Fibroblast of skin of right biceps (primary cell): ENCODE measurements at places on chromosomes 3 and 15.

GRCh38 chr3:156547637-156548036, 7.3 kb downstream of the SSR3 start:
- no peak for DNase-seq

DNA sequence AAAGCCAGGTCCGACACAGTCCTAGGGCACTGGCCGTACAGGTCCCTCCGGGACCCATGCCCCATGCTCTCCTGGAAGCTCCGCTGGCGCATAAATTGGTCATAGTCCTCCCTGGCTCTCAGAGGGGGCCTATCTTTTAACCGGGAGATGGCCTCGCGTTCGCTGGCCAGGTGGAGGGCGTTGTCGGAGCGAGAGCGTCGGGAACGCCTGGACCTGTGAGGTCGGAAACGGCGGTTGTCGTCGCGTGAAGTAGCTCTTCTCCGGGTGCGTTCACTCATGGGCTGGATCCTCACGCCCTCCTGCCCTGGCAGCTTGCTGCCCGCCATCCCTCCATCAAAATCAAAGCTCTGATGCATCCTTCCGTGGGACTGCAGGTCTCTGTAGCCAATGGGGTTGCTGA, 76.0 kb upstream of the PSMD6 start:
- no peak for DNase-seq

DNA sequence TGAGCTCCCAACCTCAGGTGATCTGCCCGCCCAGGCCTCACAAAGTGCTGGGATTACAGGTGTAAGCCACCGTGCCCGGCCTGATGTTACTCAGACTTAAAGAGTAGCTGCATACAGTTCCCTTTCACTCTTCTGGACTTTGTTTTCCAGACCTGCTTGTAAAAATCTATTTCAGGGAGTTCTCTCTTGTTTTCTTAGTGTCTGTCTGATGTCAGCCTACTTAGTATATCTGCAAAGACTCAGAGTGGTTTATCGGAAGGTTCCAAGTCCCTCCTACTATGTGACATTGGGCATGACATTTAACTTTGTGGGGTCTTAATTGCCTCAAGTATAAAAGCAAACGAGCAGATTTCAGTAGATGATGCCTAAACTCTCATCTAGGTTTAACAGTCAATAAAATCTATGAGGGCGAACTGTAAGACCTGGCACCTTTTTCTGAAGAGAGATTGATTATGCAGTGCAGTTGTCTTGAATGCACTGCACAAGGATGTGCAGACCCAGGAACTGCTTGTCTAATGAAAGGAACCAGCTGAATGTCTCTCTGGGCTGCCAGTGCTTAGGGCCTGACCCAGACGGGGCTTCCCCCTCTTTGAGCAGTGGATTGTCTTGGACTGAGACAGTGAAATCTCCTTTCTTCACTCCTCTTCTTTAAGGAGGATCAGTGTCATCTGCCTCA, 301.4 kb downstream of the PTPRG start:
- DNase-seq: no peak

- no peak for DNase-seq
Observed at GRCh38 chr3:158731486-158731885, 771 bp downstream of the RARRES1 start.

DNA sequence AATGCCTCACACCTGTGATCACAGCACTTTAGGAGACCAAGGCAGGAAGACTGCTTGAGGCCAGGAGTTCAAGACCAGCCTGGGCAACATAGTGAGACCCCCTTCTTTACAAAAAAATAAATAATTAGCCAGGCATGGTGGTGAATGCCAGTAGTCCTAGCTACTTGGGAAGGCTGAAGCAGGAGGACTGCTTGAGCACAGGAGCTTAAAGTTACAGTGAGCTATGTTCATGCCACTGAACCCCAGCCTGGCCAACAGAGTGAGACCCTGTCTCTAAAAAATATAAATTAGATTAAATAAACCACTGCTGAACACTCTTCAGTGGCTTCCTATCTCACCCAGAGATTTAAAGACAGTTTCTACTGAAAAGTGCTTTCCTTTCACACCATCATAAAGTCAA, 6.2 kb downstream of the IFT80 start:
- DNase-seq: no peak

- peak; percentile 28 for DNase-seq
Observed at GRCh38 chr3:146536681-146537080, 7.7 kb downstream of the PLSCR1 start.

GRCh38 chr15:64070106-64070505, 23.5 kb downstream of the CIAO2A start:
- no peak for DNase-seq

DNA sequence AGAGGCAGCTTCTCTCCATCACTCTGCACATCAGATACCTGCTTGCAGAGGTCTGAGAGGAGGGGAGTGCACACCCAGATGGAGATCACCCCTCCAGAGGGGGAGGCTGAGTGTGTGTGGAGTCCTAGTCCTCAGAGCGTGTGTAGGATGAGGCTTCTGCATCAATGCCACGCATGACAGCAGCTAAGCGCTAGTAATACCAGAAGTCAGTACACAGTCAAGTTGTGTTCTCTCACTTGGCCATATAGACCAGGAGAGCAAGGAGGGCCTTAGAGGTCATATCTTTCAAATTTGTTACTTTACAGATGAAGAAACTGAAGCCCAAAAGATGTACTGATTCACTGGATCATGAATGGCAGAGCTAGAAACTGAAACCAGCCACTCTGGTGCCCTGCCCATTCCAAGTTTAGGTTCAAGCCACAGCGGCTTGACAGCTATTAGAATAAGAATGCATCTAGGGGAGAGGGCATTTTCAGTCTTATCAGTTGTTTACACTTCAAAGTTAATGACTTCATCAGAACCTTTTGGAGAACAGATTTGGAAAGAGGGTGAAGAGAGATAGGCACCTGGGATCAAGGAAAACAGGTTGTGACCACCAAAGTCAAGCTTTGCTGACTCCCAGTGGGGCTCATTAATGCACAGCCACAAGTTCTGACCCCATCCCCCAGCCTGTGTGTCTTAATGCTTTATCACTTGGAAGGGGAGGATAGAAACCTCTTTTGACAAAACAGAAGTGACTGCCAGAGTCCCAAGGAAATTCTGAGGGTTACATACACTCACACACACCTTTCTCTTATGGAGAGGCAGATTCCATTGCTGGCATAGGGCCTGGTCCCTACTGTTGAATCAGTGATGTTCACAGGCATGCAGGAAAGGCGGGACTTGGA, 310.3 kb downstream of the CHST2 start:
- DNase-seq: no peak

DNA sequence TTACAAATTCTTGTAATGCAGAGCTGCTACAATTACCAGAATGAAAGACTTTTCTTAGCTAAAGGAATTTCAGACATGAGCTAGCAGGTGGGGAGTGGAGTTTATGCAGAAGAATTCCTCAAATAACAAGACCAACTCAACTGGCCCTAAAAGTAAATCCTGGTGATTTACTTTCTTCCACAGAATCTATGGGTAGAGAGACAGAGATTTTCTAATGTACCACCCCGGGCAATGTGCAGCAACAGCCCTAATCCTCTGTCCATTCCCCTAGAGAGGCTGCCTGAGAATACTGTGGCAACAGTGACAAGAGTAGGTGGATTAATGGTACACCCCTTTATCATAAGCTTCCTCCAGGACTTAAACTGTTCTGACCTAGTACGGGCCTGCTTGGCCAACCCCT, 55.2 kb downstream of the AQR start:
- DNase-seq: no peak

- DNase-seq: no peak
Observed at GRCh38 chr3:97488741-97489140, 275.8 kb upstream of the ARL6 start.

- no peak for DNase-seq
Observed at GRCh38 chr15:75008221-75008625, 12.9 kb downstream of the SCAMP5 start.

GRCh38 chr3:49600781-49601180, 46.5 kb downstream of the BSN start:
- DNase-seq: peak; percentile 51

DNA sequence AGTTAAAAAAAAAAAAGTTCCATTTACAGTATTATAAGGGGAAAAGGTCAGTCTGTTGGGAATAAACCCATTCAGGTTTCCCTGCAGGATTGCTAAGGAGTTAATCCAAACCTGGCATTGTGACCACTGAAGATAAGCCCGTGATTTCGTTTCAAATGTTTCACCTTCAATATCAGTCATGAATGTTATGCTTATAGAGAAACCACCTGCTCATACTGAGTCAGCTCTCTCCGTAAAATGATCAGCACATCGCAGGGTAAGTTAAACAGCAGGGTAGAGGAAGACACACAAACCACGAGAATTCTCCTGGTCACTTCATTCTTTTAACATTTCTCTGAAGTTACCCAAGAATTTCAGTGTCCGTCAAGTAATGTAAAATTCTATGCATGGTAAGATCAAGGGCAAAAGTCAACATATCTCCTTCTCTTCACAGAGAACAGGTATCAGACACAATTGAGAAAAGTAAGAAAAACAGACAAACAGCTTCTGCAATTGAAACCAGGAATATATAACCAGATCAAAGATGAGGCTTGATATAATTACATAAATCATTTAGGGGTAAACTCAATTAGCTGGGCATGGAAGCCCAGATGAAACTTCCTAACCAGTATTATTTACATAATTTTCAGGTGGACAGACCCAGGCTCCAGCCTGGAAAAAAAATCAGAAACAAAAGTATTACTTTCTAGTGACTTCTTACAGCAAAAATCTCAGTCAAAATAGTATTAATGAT, 67.6 kb upstream of the ARHGEF3 start:
- no peak for DNase-seq

DNA sequence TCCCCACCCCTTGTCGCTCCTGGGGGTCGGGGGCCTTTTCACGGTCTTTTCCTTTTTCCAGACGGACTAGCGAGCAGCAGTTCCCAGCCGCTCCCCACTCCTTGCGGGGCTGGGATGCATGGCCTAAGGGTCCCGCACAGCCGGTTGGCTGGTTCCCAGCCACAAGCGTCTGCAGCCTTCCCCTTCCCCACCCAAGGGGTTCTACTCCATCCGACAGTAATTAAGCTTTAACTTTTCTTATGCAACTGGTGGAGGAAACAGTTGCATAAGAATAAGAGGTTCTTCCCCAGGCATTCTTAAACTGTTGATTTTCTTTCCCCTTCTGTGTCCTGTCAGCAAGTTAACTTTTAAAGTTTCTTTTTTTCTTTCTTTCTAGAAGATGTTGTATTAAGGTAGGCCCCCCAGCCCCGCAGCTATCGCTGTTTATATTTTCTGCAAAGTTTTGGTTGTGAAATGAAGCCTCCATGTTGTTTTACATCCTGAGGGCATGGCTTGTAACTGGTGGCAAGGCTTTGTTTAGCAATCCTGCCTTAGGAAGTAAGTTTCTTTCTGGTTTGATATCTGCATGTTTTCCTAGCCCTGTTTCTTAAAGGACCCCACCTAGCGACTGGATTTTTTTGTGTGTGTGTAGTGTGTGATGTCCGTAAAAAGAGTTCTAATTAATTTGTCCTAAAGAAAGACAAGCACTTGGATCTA, 207.5 kb downstream of the ZNF385D start:
- DNase-seq: no peak

GRCh38 chr3:11662392-11662990, 18.8 kb upstream of the VGLL4 start:
- peak; percentile 55 for DNase-seq

- DNase-seq: no peak
Observed at GRCh38 chr3:50408443-50408944, 49.2 kb upstream of the TMEM115 start.

GRCh38 chr3:111864821-111865656, 6.0 kb downstream of the PHLDB2 start:
- peak; percentile 96 for DNase-seq

- DNase-seq: no peak
Observed at GRCh38 chr15:47844437-47844836, 127.1 kb downstream of the SEMA6D start.

DNA sequence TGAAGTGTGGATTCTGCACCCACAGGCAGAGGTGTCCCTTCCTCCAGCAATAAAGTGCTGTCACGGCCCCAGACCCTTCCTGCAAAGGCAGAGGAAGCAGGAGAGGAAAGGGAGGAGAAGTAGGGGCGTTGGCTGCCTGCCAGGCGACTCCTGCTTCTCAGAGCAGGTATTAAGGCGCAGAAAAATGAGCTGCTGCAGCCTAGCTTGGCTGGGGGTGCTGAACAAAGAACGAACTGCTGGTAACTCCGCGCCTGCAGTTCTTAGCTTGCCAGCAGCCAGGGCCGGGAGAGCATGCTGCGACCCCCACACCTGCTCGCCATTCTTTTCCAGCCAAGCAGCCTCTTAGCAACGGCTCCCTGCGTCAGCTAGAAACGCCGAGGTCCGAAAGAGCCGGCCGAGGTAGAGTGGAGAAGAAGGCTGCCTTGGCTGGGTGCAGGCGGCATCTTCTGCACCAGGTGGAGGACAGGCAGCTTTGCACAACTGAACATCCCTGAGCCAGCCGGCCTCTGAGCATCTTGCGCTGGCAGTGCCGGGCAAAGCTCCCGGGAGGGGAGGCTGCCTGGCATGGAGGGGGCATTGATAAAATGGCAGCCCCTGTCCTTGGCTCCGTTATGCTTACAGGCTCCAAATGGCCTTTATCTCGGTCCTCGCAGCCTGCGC, 296.0 kb downstream of the MEX3B start:
- DNase-seq: no peak

DNA sequence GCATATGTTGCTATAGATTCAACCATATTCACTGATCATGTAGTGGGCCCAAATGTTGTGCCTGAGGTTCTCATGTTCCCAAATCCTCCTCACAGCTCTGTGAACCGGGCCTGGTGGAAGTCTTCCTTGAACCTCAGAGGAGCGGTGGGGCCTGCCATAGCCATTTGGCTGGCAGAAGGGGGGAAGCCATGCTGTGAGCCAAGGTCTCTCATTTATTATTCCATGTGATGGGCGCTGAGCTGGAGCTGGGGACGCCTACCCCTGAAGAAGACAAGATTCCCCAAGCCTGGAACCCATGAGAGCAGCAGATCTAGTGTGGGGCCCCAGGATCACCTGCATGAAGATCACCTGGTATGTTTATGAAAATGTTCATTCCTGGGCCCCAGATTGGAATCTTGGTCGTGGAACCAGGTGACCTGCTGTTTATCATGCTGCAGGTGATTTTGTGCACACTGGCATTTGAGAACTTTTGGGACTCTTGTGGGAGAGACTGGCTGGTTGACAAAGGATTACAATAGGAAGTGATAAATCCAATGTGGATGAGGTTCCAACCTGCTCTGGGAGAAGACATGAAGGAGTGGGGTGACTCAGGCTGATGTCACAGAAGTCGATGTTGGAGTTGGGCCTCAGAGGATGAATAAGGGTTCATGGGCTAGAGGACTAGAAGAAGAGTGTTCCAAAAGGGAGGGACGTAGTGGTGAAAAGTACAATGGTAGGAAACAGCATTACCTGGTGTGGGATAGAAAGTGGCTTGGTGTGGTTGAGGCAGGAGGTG, 102.1 kb downstream of the ASB7 start:
- DNase-seq: peak; percentile 93

- DNase-seq: no peak
Observed at GRCh38 chr3:69104586-69104985, 17.8 kb downstream of the LMOD3 start.

- DNase-seq: no peak
Observed at GRCh38 chr3:69602112-69602511, 137.2 kb upstream of the MITF start.

DNA sequence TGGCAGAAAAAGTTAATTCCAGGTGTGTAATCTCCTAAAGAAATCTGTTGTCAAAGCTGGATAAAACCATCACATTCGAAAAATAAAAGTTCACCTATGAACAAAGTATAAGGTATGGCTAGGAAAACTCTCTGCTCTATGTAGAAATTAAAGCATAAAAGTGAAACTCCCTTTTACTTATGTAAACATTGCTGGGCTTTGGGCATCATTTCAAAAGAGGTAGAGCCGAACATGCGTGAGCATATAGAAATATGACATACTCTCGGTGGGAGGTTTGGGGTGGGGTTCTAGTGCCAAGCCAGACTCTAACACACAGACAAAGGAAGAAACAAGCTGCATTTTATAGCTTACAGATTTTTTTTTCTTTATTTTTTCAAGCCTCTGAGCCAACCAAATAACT, 306.8 kb upstream of the ATP11B start:
- DNase-seq: peak; percentile 10
